Ovary (tissue), 10 donors: ENCODE measurements at places on chromosomes 5 and 9.

GRCh38 chr9:73143711-73144328 lies 7.8 kb upstream of the ANXA1 start:
- no peak for DNase-seq

GRCh38 chr9:88258024-88258423 lies 119.7 kb upstream of the SPATA31C2 start:
- DNase-seq: no peak

DNA sequence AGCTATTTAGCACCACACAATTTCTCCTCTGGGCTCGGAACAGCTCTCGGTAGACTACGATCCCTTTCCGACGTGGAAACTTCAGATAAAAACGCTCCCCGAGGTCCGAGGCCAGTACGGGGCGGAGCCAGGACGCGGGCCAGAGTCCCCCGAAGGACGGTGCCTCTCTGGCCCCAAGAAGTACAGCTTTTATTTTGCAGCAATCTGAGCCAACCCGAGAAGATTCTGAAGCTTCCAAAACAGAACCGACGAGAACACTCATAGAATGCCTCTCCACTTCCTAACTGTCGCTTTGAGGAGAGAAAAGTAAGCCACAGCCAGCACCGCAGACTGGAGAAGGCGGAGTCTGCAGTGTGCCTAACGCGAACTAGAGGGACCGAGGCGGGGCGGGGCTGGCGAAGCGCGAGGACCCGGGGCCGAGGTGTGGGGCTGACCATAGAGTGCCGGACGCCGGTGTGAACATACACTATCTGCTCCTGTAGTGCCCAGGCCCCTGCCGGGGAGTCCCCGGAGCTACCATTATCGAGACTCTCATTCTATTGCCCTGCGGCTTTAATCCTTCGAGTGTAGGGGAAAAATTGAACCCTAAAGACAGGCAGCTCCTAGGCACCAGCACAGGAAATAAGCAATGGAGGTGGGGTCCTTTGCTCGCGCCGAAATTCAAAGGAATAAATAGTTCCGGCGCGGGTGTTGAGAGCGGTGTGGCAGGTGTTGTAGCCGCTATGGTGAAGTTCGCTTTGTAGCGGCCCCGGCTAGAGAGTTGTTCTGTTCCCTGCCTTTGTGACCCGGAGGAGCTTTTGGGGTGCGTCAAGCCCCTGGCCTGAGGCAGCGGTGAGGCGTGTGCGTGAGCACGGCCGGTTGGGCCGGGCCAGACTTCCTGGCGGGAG lies at the start of gene SMC2:
Gene SMC2 (plus strand): TSS at position 663 of the 887 bp plus-strand sequence. CDS start 1,076 bp downstream, outside the sequence.
- DNase-seq: peak; percentile 91

DNA sequence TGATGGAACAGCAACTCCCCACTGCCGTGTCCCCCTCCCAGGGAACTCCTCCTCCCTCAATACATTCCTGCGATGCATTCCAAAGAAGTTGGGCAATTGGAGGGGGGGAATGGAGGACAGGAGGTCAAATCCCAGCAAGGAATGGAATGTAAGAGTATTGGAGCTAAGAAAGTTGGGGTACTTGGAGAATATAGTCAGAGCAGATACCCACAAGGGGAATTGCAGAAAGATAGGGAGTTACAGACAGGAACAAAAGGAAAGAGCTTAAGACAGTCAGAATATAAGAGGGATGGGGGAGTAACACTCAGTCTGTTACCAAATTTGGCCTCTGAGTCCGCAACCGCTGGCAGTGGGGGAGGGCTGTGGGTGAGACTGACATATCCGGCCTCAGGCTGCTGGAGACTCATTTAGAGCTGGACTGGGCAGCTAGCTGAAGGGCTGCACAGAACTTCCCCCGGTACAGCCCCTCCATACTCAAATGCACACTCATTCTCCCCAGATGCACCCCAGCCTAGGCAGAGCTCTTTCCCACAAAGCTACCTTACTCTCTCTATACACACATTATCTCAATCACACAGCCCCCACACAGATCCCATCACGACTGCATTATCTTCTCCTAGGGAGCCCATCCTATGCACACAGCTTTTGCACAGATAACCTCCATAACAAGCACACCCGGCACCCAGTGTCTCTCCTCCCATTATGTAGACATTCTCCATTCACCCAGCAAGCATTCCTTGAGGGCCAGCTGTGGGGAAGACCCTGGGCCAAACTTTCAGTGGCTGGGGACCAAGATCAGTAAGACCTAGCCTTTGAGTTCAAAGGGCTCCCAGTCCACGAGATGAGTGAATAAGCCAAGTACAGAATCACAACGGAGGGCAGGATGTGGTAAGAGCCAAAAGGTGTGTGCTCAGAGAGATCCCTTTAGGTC lies 3.7 kb downstream of the TLN1 start:
- DNase-seq: peak; percentile 74

DNA sequence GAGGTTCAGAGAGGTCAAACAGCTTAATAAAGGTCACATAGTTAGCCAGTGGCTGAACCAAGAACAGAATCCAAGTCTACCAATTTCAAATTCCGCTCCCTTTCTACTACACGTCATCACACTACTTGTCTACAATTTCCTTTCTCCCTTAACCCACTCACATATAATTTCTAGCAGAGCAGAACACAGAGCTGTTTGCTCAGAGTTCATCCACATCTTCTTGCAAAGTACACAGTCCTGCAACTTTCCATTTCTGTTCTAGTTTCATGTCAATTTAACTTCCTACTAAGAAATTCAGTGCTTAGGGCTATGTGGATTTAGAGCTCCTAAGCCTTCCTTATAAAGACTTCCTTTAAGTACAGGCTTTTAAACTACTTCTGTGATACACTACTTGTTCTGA lies 61.3 kb downstream of the MEGF9 start:
- DNase-seq: no peak

DNA sequence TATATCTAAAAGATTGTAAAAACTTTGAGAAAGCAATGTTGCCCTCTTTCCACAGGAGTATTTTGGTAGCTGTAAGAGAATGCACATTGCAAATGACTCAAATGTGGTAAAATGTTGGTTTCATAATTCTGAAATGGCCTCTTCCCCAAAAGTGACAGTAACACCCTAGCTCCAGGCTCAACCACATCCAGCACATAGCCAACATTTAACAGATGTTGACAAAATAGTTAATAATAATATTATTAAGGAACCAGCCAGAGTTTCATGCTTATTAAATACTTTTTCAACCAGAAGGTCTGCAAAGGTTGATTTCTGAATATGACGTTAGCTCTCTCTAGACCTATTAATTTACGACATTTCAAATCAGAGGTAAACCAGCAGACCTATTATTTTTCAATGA lies 1.3 kb downstream of the ANXA1 start:
- no peak for DNase-seq
